ENCODE measurements at places on chromosomes 1 and 21.

- DNase-seq, result no peak
Observed at GRCh38 chr1:41430069-41430468, 54.4 kb downstream of the EDN2 start.

DNA sequence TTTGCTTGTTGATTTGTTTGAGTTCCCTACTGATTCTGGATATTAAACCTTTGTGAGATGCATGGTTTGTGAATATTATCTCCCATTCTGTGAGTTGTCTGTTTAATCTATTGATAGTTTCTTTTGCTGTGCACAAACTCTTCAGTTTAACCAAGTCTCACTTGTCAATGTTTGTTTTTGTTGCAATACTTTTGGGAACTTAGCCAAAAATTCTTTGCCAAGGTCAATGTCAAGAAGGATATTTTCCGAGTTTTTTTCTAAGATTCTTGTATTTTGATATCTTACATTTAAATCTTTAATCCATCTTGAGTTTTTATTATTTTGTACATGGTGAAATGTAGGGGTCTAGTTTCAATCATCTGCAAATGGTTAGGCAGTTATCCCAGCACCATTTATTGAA is 1230.7 kb upstream of the NCAM2 start:
- no peak for DNase-seq

DNA sequence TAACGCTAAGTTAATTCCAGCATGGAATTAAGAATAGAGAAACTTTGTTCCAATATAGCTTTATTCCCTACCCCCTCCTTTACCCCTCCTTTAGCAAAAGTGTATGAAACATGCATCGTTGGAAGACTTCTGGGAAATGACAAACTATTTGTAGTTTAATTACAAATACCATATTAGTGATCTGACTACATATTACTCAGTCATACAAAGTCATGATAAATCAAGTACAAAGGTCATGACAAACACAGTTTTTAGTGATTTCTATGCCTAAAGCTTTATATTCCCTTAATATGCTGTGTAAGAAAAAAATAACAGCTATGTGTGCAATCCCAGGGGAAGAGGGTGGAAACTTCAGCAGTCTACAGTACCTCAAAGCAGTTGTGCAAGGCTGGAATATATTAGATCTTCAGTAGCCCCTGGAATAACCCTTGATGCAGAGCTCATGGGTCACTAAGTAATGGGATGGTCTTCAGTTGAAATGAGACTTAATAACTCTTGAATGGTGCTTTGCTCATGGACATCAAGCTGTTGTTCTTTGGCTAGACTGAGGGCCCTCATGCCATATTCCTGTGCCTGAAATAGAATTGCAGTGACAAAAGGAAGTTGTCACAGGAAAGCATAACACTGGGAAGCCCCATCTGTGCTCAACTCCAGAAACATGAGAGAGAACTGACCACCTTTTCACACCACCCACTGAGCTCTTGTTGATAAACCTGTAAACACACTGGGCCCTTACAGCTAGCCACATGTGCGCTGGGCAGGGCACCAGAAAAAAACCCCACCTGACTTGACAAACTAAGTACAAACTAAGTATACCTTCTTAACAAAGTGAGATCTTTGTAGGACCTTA is 25.3 kb downstream of the ZMYND12 start:
- DNase-seq, result no peak

GRCh38 chr21:44477131-44477530 is 21.8 kb downstream of the LRRC3 start:
- no peak for DNase-seq

DNA sequence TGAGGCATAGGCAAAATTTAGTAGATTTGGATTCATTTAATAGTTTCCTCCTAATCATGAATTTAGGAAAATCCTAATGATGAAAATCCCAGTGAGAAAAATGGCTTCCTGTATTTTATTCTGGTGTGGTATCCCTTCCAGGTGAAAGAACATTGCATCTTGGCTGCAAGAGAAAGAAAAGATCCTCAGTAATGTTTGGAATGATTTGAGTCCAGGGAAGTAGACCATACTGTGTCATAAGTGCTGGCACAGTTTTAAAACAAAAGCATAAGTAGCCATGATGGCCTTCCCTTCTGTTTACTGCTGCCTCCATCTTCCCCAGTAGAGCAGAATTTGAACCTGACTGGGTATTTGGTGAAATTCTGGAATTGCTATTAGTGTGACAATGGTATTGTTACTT is 52.8 kb downstream of the CACHD1 start:
- DNase-seq, result no peak

- DNase-seq, result no peak
Observed at GRCh38 chr1:60963167-60963940, 119.0 kb upstream of the NFIA start.

GRCh38 chr1:93447481-93448291 is at the start of gene FNBP1L:
TSS of gene FNBP1L (plus strand) at chr1:93448118. CDS start at chr1:93448282, 164 bp downstream.
- DNase-seq, result peak; percentile 69

DNA sequence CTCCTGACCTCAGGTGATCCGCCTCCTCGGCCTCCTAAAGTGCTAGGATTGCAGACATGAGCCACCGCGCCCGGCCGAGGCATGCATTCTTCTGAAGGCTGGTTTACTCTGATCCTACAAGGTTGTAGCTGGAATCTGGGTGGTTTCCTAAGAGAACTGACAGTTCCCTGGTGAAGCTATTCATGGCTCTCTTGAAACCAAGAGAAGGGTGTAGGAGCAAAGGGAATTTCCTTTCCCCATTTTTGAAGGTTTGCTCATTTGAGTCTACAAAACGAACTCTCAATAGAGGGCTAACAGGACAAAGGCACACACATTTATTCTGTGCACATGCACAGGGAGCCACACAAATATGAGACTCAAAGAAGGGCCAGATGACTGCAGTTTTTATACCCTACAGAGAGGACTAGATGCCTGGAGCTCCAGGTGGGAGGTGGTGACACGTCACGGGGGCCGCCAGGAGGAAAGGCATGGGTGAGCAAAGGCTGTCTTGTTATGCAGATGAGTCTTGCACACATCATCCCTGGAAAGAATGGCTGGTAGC is 49.5 kb upstream of the ERRFI1 start:
- DNase-seq, result no peak

GRCh38 chr1:232238009-232238408 is 391.9 kb downstream of the SIPA1L2 start:
- no peak for DNase-seq

- no peak for DNase-seq
Observed at GRCh38 chr1:71339238-71339637, 258.4 kb upstream of the ZRANB2 start.

GRCh38 chr21:41709965-41710822 is 56.7 kb downstream of the RIPK4 start:
- DNase-seq, result no peak

DNA sequence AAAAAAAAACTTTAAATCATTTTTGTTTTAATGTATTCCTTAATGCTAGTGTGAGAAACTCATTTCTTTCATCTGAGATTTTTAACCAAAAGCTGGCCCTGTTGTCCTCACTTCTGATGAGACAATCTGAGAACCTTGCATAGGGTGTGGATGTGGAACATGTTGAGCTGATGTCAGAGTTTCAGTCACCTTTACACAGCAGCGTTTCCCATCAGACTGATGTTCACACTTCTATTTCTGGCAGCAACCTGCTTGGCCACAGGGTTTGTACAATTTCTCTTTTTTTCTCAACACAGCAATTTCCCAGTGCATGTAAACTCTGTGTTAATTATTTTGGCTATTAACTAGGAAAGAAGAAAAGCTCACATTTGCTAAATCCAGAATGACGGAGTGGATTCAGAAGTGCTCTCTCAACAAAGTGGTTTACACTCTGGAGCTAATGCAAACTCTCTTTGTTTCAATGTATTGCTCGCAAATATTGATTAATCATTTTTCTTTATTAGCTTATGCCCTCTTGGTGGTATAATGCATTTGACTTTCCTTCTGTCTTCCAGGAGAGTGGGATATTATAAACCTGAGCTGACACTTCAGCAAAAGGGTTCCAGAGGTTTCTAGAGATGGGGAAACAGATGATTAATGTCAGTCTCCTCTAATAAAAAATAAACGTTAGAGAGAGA is 70.5 kb upstream of the HSPA13 start:
- DNase-seq, result no peak

DNA sequence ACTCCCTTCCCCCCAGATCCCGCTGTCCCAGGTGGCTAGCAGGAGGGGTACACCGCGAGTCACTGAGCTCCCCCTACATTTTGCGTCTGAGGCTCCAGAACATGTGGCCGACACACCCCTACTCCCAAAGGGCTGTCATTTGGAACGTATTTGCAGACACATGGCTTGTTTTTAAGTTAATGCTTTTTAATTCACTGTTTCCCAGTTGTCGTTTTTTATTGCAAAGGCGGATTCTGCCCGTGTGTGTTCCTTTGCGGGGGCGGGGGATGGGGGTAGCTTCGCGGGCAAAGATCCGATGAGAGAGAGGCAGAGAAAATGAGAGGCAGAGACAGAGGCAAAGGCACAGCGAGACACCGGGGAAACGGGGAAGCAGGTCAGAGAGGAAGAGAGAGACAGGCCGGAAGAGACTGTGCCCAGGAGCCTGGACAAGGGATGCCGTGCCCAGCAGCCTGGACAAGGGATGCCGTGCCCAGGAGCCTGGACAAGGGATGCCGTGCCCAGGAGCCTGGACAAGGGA is 270.2 kb downstream of the FOXD2 start:
- DNase-seq, result no peak

DNA sequence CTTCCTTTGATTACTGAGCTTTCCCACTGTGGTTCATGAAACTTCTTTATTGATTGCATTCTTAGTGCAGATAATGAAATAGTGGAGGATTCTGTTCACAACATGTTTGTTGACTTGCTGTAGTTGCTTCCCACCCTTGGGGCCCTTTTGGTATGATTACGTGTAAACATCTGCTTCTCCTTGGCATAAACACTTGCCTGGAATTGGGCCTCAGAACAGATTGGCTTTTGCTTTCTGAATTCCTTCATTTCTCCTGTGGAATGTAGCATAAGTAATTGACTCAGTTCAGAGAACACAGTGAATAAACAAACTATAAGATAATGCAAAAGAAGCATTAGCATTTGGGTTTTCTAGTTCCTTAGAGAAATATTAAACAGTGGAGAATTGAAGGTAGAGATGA is 59.5 kb upstream of the LAMC2 start:
- DNase-seq, result no peak

DNA sequence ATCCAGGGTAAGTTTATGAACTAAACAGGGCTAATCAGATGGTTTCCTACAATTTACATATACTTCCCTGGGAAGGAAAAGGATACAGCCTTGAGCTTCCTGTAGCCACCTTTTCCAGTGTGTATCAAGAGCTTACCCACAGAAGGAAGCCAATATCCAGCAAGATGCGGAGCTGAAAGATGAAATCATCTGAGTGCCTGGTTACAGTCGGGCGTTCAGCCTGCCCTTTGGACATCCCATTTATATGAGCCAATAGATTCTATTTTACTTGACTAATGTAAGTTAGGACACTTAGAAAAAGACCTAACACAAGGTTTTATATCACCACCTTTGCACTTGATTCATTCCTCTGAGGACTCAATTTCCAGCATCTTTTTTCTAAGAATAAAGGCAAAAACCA is 108.2 kb downstream of the UCHL5 start:
- no peak for DNase-seq

DNA sequence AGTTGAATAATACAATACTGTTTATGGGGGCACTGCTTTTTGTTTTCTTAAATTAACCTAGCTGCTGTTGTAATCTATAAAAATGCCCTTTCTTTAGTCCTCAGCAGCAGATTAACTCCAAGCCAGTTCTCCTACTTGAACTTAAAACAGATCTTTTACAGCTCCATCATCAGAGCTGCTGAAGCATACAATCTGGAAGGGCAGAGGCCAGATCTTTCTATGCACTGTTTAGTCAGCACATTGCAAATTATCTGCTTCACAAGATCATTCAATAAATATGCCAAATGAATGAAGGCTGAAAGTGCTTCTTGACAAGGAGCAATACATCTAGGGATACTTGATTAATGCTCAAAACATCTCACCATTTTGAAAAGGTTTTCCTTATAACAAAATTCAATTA is 115.8 kb downstream of the PLPPR5 start:
- no peak for DNase-seq
